Activated CD4-positive, alpha-beta T cell treated with anti-CD3 and anti-CD28 coated beads, Interleukin-2, amount 10 ng/mL, durations not matched to agents 7 days and 5 days (primary cell): ENCODE measurements at places on chromosomes 3 and 15. TPM values are rescaled to one million over a fixed set of nuclear protein-coding genes. Genes with fewer than 3 reads are reported as not detected.

DNA sequence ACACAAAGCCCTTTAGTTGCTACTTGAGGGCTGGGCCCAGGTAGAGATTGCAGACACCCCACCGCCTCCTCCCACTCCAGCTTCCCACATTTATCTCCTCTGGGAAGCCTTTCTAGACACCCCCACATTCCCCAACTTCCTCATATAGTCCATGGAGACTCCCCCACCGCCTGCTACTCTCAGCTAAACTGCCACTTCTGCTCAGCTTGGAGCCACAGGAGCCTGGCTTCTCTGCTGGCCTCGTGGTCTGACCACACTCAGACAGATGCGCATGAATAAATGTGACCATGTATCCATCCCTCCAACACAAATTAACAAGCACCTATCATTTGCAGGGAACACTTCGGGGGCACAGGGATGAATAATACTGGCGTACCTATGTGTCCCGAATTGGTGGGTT lies 10.5 kb upstream of the ACSBG1 start:
- H3K27me3 ChIP-seq = peaks cover 2% of the 10 kb centered on the region
- no peak overlapping the region for H3K4me3 ChIP-seq
- no peaks in the 10 kb centered on the region for H3K36me3 ChIP-seq
- H3K4me1 ChIP-seq = peaks cover 2% of the 10 kb centered on the region
- H3K27ac ChIP-seq = no peak overlapping the region

DNA sequence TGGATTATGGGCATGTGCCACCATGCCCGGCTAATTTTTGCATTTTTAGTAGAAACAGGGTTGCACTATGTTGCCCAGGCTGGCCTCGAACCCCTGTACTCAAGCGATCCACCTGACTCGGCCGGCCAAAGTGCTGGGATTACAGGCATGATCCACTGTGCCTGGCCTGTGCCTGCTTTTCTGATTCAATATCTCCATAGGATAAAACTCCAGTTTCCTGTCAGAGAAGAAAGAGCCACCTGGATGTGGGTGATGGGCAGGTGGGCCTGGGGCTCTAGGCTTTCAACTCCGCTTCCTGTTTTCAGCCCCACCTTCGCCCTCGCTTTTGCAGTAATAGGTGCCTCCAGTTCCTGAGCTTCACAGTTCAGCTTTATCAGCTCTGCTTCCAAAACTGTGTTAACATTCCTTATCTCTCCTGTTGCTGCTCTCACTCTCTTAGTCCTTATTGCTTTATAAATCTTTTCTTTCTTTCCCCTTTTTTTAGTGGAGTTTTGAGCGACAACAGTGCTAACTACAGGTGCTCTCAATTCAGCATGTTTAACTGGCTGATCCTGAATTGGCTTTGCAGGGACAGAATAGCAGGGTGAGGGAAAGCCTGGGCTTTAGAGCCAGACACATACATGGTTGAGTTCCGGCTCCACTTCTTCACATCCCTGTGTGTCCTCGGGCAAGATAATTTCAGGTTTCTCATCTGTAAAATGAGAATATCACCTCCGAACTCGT lies 21.1 kb upstream of the PDE8A start:
- DNase-seq = no peak
- H3K27me3 ChIP-seq = peaks cover 22% of the 10 kb centered on the region
- H3K4me3 ChIP-seq = no peak overlapping the region
- peaks cover 10% of the 10 kb centered on the region for H3K4me1 ChIP-seq

GRCh38 chr3:102030661-102031060 lies 181.3 kb downstream of the NFKBIZ start:
- no peak overlapping the region for H3K27ac ChIP-seq
- no peak overlapping the region for H3K4me3 ChIP-seq
- H3K4me1 ChIP-seq = no peaks in the 10 kb centered on the region
- no peaks in the 10 kb centered on the region for H3K36me3 ChIP-seq
- no peaks in the 10 kb centered on the region for H3K27me3 ChIP-seq

DNA sequence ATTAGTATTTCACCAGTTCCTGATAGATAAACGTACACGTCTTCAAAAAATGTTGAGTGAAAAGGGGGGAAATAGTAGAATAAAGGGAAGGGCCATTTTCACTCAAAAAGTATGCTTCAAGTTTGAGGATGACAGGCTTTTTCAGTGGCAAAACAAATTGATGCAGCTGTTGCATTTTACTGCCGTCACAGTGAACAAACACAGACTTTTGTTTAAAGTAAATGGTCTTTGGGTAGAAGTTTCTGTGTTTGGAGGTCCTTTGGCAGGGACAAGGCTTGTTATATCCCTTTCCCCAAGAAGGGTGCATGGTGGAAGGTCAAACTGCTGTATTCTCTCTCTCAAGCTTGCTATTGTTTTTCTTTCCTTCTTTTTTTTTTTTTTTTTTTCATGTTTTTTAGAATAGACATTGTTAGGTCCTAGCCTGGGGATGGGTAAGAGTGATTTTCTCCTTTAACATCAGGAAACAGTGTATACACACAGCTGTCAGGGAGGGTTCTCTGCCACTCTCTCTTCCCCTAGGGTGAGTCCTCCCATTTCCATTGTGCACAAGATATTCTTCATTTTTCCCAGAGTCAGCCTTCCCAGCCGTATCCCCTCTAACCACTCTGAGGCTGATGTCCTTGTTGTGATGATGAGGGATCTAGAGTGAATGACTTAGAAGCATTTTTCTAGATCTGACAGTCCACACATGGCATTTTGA lies 6.6 kb upstream of the SUCNR1 start:
- H3K27ac ChIP-seq = no peak overlapping the region
- peaks cover 6% of the 10 kb centered on the region for H3K4me1 ChIP-seq
- H3K36me3 ChIP-seq = no peaks in the 10 kb centered on the region
- no peak overlapping the region for H3K4me3 ChIP-seq
- no peaks in the 10 kb centered on the region for H3K27me3 ChIP-seq
- no peak for DNase-seq

GRCh38 chr3:31567036-31567435 lies 34.3 kb downstream of the STT3B start:
- peaks cover 16% of the 10 kb centered on the region for H3K36me3 ChIP-seq
- no peak overlapping the region for H3K27ac ChIP-seq
- no peaks in the 10 kb centered on the region for H3K27me3 ChIP-seq
- H3K4me3 ChIP-seq = no peak overlapping the region

DNA sequence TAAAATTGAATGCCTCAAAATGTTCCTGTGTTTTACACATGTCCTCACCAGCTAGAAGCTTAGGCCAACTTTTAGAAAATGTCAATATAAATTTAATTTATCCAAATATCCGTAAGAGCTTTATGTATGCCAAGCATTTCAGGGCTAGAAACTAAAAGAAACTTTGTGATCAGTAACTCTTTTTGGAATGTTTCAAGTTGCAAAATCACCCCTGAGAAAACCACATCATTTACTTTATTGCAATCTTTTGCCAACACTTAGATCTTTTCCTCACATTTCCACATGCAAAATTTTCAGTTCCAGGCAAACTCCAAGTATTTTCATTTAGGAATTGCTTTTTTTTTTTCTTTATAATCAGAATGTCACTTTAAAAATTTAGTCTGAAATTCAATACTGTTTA lies 20.1 kb upstream of the IGF1R start:
- no peak overlapping the region for H3K4me3 ChIP-seq
- no peak for DNase-seq
- peaks cover 32% of the 10 kb centered on the region for H3K27me3 ChIP-seq
- H3K27ac ChIP-seq = no peak overlapping the region
- no peaks in the 10 kb centered on the region for H3K36me3 ChIP-seq
- no peaks in the 10 kb centered on the region for H3K4me1 ChIP-seq

DNA sequence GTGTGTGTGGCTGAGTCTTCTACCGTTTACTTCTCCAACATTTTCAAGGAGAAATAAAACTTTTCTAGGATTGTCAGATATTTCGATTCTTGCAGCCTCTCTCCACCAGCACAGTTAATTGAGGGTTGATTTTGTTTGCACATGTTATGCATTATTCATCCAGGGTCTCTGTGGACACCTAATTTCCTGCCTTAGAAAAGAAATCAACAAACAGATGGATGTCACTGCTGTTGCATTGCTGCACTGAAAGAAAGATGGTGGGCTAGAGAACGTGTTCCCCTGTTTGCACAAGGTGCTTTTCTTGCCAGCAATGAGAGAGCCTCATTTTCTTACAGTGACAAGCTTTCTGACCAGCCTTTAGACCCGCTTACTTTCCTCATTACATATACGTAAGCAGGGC lies 150.0 kb downstream of the CLSTN2 start:
- H3K4me1 ChIP-seq = no peaks in the 10 kb centered on the region
- no peak for DNase-seq
- H3K4me3 ChIP-seq = no peak overlapping the region
- no peaks in the 10 kb centered on the region for H3K27me3 ChIP-seq
- H3K36me3 ChIP-seq = no peaks in the 10 kb centered on the region

DNA sequence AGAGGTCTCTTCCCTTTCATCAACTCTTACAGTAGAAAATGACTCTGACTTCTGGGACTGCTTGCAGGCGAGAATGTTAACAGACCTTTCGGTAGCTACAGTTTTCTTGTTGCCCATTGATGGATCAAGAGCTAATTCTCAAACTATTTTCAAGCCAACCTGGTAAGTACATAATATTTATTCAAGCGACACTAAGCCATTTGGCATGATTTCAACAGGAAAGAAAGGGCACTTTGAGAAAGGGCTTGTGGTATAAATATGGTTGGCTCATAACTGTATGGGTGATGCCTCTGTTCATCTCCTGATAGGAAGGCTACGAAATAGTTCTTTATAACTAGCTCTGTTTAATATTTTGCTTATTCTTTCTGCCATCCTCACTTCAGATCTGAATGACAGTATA lies 196.2 kb upstream of the CNTN4 start:
- no peaks in the 10 kb centered on the region for H3K36me3 ChIP-seq
- DNase-seq = no peak
- no peaks in the 10 kb centered on the region for H3K27me3 ChIP-seq
- H3K4me1 ChIP-seq = no peaks in the 10 kb centered on the region
- no peak overlapping the region for H3K27ac ChIP-seq

GRCh38 chr3:142863930-142864920 lies 24.7 kb downstream of the PCOLCE2 start:
- H3K4me3 ChIP-seq = no peak overlapping the region
- peaks cover 10% of the 10 kb centered on the region for H3K4me1 ChIP-seq
- no peaks in the 10 kb centered on the region for H3K36me3 ChIP-seq

- H3K4me1 ChIP-seq = no peaks in the 10 kb centered on the region
- no peak overlapping the region for H3K4me3 ChIP-seq
- no peak for DNase-seq
- no peak overlapping the region for H3K27ac ChIP-seq
- peaks cover 3% of the 10 kb centered on the region for H3K27me3 ChIP-seq
Measured at GRCh38 chr15:32849769-32850668, 132.2 kb downstream of the GREM1 start.

DNA sequence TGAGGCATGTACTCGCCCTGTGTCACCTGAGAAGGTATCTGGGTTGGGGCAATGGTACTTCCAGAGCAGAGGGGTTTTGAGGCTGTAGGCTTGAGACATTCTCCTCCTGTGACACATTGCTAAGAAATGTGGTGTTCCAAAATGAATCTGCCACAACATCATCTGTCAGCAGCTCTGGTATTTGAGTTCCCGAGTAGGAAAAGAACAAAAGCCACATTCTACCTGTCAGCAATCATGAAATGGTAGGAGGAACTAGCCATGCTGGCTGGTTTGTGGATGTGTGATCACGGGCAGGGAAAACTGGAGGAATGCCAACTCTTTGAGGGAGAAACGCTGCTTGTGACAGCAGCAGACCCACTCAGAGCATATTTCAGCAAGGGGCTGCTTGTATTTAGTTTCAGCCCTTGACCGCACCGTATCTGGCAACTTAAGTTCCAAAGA lies 579.4 kb upstream of the TBL1XR1 start:
- H3K27ac ChIP-seq = no peak overlapping the region
- peaks cover 2% of the 10 kb centered on the region for H3K36me3 ChIP-seq
- no peaks in the 10 kb centered on the region for H3K27me3 ChIP-seq
- H3K4me3 ChIP-seq = no peak overlapping the region

- H3K27ac ChIP-seq = no peak overlapping the region
- DNase-seq = no peak
- H3K4me1 ChIP-seq = peaks cover 33% of the 10 kb centered on the region
- peaks cover 3% of the 10 kb centered on the region for H3K27me3 ChIP-seq
- no peak overlapping the region for H3K4me3 ChIP-seq
Measured at GRCh38 chr15:74376825-74377581, 9.6 kb upstream of the CYP11A1 start.

Gene ROBO1
- 0.55 TPM for total RNA-seq

Gene CHRNB4
- total RNA-seq = not detected

Gene FBXL2
- not detected for total RNA-seq

Gene FHIT
- 39.4 TPM for total RNA-seq

Gene ATP1B3
- 113 TPM for total RNA-seq

Gene PLXNB1
- 2.3 TPM for total RNA-seq

Gene ZPLD1
- not detected for total RNA-seq
